ENCODE measurements at places on chromosomes 1 and 21. TPM values are rescaled to one million over a fixed set of nuclear protein-coding genes. Genes with fewer than 3 reads are reported as not detected.

The ADORA3 gene
- total RNA-seq, result not detected

DNA sequence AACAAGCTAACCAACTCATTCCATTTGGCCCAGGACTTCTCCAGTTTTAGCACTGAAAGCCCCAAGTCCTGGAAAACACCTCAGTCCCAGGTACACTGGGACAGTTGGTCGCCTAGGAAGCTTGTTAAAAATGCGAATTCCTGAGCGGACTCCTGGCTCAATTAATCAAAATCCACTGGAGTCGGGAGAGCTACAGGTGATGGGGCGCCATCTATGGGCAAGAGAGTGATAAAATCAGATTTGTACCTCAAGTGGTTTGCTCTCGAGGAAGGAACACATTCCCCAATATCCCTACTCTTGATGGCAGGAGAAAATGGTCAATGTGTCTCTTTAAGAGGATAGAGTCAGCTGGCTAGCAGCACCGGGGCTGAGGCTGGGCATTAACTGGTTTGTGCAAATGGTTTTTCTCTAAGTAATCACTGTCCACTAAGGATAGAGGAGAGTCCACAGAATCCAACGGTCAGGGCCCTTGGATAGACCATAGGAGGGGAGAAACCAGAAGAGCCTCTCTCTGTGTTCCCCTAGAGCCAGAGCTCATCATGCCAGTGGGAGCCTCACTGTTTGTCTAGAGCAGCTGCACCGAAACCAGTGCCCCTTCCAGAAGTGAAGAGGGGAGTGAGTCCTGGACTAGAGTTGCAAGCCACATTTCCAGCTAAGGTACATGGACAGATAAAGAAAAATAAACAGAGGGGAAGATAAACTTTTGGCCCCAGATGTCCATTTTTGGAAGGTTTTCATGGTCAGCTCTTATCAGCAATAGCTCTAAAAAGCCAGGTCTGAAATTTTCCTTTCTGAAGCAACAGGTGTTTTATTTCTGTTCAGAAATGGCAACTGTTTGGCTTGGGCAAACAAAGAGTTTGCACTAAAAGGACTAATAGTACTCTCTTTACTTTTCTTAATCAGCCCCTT lies 148.5 kb downstream of the TENT5C start:
- peak; percentile 59 for DNase-seq

- no peak for DNase-seq
Measured at GRCh38 chr1:174189428-174190062, 30.2 kb downstream of the RABGAP1L start.

The MSH4 gene
- under 0.01 TPM for total RNA-seq

The LPAR3 gene
- 0.18 TPM for total RNA-seq

DNA sequence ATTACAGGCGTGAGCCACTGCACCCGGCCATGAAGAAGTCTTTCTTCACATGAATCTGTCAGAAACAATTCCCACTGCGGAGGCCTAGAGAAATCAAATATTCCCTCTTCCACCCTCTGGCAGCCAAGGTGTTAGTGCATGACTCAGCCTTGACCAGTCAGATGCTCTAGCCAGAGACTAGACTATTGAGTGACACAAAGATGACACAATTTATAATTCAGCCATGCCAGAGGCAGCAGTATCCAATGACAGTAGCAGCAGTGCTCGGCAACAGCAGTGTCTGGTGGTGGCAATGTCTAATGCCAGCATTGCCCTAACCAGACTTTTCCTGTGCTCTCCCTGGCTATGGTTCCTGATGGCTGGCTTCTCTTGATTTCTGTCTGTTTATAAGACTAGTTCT lies 8.7 kb downstream of the CTXND2 start:
- DNase-seq, result peak; percentile 49

The ST7L gene
- total RNA-seq, result 14.7 TPM

DNA sequence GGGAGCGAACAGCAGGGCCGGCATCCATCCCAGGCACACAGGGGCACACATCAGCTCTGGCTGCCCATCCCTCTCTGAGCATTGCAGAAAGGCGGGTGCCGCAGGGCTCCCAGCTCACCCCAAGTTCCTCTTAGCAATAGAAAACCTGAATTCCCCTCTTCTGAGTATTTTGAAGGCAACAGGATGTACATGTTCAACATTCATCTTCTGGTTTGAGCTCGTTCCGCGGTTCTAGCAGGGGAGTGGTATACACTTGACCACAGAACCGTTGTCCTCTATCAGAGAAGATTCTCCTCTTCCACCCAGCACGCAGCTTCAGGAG lies 23.6 kb downstream of the ACTA1 start:
- no peak for DNase-seq

DNA sequence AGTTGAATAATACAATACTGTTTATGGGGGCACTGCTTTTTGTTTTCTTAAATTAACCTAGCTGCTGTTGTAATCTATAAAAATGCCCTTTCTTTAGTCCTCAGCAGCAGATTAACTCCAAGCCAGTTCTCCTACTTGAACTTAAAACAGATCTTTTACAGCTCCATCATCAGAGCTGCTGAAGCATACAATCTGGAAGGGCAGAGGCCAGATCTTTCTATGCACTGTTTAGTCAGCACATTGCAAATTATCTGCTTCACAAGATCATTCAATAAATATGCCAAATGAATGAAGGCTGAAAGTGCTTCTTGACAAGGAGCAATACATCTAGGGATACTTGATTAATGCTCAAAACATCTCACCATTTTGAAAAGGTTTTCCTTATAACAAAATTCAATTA lies 115.8 kb downstream of the PLPPR5 start:
- no peak for DNase-seq

The CD1E gene
- not detected for total RNA-seq
